ENCODE measurements at places on chromosomes 12 and 14.

DNA sequence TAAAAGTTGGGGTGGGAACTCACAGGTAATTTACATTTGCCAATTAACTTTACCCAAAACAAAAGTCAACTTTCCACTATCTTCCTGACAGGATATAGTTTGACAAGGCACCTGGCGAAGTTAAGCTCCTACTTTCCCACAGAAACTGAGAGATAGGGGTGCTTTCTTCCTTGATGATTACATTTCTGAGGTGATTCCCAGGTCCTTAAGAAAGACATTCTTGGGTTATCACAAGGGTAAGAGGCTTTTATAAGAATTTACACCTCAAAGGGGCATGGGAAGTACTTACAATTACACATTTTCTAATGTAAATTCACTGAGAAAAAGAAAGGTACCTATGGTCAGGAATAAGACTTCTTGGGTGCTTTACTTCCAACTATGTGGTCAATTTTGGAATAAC is 660.9 kb upstream of the MGAT4C start:
- DNase-seq: no peak

DNA sequence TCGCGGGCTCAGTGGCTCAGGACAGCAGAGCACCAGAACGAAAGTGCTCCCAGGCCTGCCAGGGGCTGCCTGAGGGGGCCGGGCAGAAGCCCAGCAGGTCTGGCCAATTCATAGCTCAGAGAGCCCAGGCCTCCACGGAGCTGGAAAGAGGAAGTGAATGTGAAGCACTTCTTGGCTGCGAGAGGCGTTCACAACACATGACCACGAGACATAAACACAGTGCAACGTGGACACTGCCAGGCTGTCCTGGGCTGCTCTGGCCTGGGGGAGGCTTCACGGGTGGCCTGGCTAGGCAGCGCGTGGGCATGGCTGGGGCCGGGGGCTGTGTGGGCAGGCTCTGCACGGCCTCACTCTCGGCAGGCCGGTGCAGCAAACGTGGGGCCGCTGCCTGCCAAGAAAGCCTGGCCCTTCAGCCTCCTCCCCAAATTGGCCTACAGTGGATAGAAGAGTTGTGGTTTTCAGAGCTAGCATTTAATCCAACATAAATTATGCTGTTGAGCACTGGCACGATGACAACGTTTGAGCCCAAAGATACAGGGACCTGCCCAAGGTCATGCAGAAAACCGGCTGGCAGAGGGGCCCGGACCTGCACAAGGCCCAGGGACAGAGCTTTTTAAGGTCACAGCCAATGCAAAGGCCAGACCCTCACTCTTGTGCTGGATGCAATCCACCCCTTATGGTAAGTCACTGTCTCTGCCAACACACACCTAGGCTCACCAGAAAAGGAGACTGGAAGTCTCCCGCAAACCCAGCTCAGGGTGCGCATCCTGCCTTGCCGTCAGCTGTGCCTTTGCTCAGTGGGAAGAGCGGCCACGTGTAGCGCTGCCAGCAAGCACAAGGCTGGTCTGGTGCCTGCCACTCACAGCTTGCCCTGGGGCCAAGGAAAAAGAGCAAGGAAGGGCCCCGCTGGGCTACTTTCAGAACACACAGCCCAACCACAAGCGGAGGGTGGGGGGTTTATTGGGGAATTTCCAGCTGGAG is 8.6 kb downstream of the SLC25A29 start:
- DNase-seq: no peak

DNA sequence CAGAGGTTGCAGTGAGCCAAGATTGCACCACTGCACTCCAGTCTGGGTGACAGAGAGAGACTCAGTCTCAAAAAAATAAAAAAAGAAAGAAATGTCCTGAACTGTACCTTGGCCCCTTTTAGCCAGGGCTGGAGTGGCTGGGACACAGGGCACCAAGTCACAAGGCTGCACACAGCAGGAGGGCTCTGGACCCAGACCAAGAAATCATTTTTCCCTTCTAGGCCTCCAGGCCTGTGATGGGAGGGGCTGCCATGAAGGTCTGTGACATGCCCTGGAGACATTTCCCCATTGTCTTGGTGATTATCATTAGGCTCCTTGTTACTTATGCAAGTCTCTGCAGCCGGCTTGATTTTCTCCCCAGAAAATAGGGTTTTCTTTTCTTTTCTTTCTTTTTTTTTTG is 5.1 kb upstream of the ACOT6 start:
- no peak for DNase-seq

DNA sequence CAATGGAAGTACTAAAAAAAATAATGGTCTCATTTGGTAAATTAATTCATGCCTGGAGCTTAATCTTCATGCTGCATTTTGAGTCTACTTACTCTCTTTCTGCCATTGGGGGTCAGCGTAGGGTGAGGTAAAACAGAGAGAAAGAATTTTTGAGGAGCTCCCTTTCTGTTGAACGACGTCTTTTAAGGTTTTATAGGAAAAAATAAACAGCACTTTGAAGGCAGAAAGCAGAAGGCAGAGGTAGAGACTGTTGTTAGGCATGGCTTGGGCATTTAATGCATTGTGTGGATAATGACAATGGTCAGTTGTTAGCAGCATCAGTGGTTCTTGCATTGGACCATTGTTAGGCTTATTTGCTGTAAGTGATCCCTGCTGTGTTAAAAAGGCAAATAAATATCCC is 557.2 kb upstream of the STXBP6 start:
- DNase-seq: no peak

- no peak for DNase-seq
Observed at GRCh38 chr12:127414636-127415035, 852.3 kb upstream of the TMEM132C start.

DNA sequence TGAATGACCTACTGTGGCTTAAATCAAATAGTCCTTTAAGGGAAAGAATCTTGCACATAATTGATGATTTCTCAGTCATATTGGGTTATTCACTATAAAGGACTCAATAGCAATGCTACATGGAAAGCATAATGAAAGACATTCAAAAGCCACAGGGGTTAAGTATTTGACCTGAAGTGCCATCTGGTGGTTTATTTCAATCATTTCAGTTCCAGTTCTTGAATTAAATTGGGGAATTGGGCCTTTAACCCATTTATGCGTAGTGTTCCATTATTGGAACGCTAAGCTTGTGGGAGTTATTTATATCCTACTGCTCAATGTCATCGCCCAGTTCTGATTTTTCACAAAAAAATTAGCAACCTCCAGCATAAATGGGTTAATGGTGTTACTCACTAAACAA is 41.3 kb upstream of the C12orf71 start:
- no peak for DNase-seq

DNA sequence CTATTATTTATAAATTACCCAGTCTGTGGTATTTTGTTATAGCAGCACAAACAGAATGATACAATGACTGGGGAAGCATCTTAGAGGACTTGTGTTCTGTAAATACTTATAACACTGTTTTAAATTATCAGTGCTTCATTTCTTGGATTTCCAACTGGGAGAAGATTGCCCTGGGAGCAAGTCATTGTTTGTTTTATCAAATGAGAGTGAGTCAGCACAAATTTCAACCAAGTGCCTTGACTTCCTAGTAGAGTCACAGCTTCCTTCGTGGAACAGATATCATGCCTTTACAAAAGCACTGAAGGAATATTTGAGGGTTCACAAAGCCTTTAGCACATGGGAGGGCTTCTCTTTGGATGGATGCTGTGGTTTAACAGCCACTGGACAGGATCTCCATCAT is 234.1 kb downstream of the KTN1 start:
- DNase-seq: no peak

DNA sequence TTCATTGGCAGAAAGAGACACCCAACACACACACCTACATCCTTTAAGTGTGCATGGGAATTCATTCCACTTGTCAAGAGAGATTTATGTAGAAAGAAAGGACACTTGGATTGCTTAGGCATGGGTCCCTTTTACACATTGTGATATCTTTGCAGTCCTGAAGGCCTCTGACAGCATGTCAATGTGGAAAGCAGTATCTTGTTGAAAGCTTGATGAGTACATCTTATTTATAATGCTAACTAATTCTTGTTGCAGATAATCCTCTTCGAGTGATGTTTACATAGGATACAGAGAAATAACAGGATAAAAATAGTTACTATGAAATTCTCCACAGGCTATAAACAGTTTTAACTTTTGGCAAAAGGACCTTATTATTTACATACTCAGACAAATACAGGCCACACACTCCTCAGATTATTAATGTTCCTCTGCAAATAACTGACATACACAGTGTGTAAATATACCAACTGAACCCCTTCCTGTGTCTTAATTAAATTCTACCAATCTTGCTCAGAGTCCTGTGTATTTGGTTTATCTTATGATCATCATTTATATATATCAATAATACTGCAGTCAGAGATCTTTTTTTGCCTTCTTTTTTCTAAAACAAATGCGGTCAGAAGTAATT is 111.8 kb upstream of the DIO2 start:
- no peak for DNase-seq

- DNase-seq: no peak
Observed at GRCh38 chr12:52005903-52006703, 643 bp upstream of the TAMALIN start.

GRCh38 chr14:95943699-95944098 is 67.1 kb downstream of the TUNAR start:
- DNase-seq: no peak

Data from CD4-positive, alpha-beta T cell treated with Interleukin-6 for 4 hours (primary cell).